Stimulated activated CD8-positive, alpha-beta memory T cell treated with anti-CD3 and anti-CD28 coated beads, Interleukin-2, amount 100 ng/mL, for 1 hour (primary cell): ENCODE measurements at places on chromosomes 5 and 9.

DNA sequence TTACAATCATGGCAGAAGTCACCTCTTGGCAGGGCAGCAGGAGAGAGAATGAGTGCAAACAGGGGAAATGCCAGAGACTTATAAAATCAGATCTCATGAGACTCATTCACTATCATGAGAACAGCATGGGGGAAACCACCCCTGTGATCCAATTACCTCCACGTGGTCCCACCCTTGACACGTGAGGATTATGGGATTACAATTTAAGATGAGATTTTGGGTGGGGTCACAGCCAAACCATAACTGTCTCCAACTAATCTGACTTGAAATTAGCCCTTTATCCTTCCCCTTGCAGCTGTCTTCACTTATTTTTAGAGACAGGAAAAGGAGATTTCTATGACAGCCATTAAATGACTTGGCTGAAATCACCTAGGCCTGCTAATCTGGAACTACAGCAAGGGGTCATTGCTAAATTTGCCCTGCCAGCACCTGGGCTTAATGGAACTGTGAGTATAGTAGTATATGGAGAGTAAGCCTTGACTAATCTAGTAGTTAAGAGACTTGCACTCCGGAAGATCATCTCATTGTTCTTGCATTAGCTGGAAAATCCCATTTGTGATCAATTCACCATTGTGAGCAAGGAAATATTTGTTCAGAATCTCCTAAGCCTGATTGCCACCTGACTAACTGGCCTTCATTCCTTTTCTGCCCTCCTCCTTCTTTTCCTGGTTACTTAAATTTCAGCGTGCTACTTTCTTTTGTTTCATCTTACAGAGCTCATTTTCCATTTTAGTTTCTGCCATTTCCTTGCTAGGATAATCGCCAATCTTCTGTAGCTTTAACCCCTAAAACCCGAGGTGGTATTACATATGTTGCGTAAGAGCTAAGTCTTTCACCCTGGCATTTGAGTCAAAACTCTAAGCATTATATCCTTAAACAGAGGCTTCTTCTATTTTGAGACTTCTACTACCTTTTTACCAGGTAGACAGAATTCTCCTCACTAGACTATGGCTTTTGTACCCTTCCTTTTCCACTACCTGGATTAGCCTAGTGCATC, 65.3 kb upstream of the RUSC2 start:
- no peak for DNase-seq

DNA sequence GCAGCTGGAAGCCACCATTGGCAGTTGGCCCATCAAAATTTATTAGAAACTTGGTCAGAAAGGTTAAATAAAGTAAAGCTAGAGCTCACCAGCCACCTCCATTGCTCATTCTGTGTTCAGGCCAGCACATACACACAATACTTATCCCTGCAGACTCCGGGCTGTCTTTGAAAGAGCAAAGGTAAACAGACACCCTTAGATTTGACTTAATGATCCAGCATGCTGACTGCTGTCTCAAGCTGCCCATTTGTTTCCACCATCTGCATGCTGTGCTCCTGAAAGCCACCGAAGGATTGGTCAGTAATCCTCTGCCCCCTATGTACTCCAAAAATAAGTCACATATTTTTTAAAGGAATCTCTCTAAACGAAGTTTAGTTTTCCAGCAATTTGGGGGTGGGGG, 1059.8 kb upstream of the DMAC1 start:
- DNase-seq = no peak

GRCh38 chr9:2228132-2228531, 213.0 kb downstream of the SMARCA2 start:
- no peak for DNase-seq

GRCh38 chr9:4296217-4296616, 3.7 kb downstream of the GLIS3 start:
- no peak for DNase-seq

GRCh38 chr5:179986328-179986727, 78.6 kb upstream of the TBC1D9B start:
- DNase-seq = no peak

- no peak for DNase-seq
Observed at GRCh38 chr5:55231029-55231918, 2.1 kb downstream of the CCNO start.

- DNase-seq = no peak
Observed at GRCh38 chr5:31952067-31952466, 222.1 kb downstream of the GOLPH3 start.

DNA sequence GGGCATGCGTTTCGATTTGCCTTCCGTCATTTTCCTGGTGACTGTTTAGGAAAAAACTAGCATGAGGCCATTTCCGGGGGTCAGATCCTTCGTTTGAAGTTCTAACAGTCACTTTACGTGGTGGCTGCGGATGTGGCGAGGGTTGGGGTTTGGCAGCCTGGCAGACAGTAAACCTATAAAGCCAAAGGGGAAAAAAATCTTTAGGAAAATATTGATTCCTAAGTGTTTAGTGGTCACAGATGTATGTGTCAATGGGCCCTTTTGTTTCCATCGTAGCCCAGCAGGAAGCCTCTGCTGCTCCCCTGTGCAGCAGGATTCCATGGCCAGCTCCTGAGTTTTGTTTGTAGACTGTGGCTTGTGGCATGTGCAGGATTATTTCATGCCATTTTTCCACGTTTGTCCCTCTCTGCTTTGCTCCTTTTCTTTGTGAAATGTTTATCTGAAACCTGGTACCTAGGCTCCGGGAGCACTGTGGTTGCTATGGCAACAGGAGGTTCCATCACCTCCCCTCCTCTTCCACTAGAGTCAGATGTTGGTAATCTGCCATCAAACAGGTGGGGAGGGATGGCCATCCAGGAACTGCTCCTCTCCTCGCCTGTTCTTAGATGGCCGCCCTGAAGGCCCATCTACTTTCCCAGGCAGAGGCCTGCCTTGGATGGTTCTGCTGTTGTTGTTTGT, 202.3 kb downstream of the AOPEP start:
- no peak for DNase-seq

GRCh38 chr5:39623291-39623865, 198.6 kb upstream of the DAB2 start:
- DNase-seq = no peak

DNA sequence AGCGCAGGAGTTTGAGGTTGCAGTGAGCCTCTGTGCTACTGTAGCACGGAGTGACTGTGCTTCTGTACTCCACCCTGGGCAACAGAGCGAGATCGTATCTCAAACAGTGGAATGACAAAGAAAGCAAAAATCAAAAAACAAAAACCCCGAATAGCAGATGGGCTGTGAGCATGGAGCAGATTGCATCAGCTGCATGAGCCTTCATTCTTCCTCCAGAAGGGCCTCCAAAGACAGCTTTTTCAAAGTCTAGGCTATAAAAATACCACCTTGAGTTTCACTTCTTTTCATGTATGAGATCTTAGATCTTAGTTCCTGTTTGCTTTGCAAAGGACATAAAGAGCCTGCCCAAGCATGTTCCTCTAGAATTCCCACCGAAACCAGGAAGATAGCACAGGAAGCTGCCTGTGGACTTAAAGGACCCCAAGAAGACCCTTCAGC, 15.0 kb upstream of the HSPB3 start:
- DNase-seq = no peak

GRCh38 chr9:94919376-94920098, 193.0 kb downstream of the AOPEP start:
- DNase-seq = no peak

- no peak for DNase-seq
Observed at GRCh38 chr5:116361171-116361967, 213.3 kb downstream of the SEMA6A start.

DNA sequence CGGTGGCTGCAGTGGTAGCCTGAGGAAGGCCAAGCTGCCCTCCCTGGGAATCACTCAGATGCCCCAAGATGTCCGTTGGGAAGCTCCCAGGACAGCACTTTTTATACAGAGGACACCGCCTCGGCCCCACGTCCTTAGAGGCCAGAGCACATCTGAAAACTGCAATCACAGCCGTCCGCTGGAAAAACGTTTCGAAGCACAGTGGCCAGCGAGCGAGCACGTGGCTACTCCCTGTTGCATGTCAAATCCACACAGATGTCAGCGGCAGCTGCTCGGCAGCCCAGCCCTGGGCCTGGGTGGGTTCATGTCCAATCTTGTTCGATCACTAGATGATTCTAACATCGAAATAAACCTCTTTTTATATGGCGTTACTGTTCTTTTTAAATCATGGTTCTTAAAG, 8.9 kb downstream of the PPP1R26 start:
- DNase-seq = no peak

DNA sequence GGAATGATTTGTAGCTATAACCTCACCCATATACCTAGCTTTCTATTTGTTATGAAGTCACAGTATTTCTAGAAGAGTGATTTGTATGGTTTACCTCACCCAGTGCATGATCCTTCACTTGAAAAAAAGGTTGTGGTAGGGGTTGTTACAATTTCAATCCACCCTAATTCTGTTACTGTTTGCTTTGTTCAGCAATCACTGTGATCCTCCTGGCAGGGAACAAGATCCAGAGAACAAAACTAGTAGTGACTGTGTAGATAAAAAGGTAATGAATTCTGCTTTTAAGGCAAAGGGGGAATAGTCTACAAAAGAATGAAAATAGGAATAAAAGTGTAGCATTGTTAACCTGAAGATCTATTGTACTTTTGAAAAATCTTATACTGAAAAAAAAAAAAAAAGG, 191.3 kb upstream of the SH3GL2 start:
- DNase-seq = no peak

DNA sequence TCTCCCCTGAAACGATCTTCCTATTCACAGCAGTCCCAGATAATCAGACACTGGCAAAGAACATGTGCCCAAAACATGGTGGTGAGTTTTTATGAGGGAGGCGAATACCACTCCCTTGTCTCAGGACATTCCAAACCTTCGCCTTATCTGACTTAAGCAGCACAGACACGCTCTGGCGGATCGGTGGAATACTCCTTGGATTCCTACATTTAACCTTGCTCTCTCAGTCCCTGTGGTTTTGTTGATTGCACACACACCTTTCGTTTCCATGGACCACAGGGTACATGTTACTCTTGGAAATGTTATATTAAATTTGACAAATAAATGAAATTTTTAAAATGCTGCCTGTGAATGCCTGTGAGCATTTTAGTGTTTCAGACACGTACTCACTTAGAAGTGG, 87.8 kb upstream of the CPEB4 start:
- no peak for DNase-seq

DNA sequence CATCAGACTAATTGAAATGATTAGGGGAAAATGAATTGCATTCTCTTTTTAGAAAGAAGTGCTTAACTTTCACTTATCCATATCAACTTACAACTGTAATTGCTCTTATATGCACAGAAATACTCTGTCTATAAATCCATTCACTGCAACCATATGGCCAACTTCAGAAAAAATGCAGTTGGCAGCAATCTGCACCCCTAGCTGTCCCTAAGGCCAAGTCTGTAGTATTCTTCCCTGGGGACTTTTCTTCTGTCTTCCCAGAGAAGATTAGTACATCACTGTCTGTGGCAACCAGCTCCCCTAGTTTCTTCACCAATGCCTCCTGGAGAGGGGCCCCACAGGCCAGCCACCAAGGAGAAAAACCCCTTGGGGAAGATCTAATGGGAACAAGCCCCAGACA, 45.4 kb downstream of the ABCA1 start:
- DNase-seq = no peak

GRCh38 chr5:111998871-111999270, 241.9 kb upstream of the NREP start:
- no peak for DNase-seq

GRCh38 chr5:33595303-33595702, 154.5 kb downstream of the TARS1 start:
- no peak for DNase-seq

DNA sequence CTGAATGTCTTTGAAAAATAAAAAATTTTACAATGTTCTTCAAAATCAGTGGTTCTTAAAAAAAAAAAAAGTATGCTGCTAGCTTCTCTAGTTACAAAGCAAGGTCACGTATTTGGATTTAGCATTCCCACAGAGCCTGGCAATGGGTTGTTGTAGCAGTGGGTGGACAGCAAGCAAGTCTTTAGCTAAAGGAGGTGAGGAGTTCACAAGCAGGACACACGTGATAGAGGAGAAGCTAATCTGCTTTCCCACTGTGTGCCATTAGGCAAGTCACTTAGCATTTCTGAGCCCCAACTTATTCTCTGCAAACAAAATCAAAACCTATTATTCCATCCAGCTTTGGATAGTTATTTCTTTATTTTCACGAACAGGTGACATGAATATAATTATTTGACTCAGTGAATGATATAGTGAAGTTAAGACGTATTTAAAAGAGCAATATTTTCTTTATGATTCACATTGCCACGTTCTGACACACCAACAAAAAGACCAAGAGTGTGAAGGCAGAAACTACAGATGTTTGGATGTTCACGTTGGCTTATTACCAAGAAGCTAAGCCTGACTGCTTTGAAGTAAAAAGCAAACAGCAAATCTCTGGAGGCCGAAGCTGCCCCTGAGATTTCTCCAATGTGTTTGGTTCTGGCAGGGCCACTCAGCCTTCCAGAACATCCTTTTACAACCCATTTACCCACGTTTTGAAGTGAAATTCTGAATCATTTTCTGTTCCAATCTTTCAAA, 612.1 kb upstream of the CDH6 start:
- no peak for DNase-seq

DNA sequence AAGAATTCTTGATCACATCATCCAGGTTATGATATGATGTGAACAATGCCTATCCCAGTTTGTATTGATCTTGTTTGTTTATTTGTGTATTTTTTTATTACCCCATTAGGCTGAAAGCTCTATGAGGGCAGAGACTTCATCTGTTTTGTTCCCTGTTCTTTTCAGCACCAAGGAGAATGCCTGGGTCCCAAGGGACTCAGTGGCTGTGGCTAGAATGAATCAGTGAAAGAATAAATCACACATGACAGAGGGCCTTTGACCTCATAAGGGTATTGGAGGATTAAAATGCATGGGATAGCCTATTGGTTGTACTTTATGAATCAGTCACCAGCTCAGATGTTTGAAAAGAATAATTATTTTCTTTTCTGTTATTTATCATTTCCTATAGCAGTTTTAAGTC, 292.2 kb downstream of the GAS1 start:
- no peak for DNase-seq

GRCh38 chr5:78879516-78879915, 105.6 kb downstream of the ARSB start:
- no peak for DNase-seq

GRCh38 chr5:307794-308579, 13.5 kb upstream of the AHRR start:
- no peak for DNase-seq

GRCh38 chr5:9188131-9188530, 357.7 kb downstream of the SEMA5A start:
- no peak for DNase-seq

- no peak for DNase-seq
Observed at GRCh38 chr9:132008184-132008803, 71.4 kb downstream of the MED27 start.

DNA sequence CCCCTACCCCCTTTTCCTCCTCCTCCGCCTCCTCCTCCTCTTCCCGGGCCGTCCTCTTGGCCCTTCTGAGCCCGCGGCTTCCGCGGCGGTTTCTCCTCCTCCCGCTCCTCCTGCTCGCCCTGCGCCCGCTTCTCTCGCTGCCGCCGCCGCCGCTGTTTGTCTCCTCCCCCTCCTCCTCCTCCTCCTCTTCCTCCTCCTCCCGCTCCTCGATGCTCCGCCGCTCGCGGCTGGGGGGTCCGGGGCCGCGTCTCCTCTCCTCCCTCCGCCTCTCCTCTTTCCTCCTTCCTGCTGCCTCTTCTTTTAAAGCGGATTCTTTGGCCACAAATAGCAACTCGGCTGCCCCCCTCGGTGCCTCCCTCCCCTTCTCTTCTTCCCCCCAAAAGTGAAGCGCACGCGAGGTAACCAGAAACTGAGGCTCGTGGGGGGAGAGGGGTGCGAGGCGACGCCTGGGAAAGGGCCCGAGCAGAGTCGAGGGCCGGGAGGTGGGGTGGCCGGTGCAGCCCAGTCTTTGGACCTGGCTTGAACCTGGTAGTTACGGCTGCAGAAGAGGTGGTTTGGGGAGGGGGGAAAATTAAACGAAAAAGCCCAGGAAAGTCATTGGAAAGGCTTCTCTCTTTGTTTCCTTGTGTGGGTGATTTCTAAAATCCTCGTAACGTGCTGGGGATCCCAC, 1058.5 kb upstream of the DMAC1 start:
- no peak for DNase-seq
